Stimulated activated CD4-positive, alpha-beta T cell treated with anti-CD3 and anti-CD28 coated beads, Interleukin-15, amount 100 ng/mL, for 1 hour (primary cell): ENCODE measurements at places on chromosomes 2 and 18.

DNA sequence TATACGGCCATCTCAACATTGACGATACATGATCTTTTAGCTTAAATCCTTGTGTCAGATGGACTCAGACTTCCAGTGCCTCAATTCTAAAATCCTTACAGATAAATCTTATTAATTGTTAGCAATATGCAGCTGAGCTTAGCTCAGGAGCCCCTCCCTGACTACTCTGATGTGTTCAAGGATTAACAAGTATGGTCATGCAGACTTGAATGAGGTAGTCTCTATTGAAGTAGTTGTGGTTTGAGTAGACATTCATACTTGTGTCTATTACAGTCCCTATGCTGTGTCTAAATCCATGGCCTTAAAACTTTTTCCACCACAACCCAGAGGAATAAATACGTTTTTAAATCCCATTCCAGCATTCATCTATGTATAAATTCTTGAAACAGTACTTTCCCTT, 119.5 kb downstream of the NUP35 start:
- no peak for DNase-seq

- no peak for DNase-seq
Observed at GRCh38 chr2:104572834-104573233, 281.1 kb upstream of the POU3F3 start.

- DNase-seq, result no peak
Observed at GRCh38 chr2:187900021-187900420, 345.8 kb upstream of the TFPI start.

GRCh38 chr2:34121076-34121475, 522.0 kb upstream of the FAM98A start:
- no peak for DNase-seq
